ENCODE measurements at places on chromosomes 7 and 10. TPM values are rescaled to one million over a fixed set of nuclear protein-coding genes. Genes with fewer than 3 reads are reported as not detected.
A peak's percentile ranks its signal among the peaks of the same experiment; 100 is the strongest.

OPTN gene
- total RNA-seq, result 116 TPM

TMEM213 gene
- total RNA-seq, result not detected

- no peak for DNase-seq
These were observed 100.4 kb upstream of the SEMA3A start for GRCh38 chr7:84294847-84295455.

GRCh38 chr7:137402536-137403352, 59.2 kb upstream of the PTN start:
- DNase-seq, result no peak

DNA sequence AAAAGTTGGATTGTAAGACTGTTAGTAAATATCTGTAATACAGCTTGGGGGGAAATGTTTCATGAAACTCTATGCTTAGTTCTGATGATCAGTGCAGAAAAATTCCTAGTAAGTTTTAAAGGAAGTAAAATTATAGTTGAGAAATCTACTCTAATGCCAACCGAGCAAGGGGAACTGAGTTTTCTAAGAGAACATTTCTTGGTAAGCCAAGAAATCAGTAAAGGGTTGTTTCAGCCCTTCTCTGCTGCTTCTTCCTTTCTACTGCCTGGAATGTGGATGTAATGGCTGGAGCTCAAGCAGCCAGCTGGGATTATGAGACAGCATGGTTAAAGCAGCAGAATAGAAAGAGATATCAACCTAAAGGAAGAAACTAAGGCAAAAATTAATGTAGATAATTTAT, 15.9 kb upstream of the AKR1B1 start:
- DNase-seq, result no peak

DNA sequence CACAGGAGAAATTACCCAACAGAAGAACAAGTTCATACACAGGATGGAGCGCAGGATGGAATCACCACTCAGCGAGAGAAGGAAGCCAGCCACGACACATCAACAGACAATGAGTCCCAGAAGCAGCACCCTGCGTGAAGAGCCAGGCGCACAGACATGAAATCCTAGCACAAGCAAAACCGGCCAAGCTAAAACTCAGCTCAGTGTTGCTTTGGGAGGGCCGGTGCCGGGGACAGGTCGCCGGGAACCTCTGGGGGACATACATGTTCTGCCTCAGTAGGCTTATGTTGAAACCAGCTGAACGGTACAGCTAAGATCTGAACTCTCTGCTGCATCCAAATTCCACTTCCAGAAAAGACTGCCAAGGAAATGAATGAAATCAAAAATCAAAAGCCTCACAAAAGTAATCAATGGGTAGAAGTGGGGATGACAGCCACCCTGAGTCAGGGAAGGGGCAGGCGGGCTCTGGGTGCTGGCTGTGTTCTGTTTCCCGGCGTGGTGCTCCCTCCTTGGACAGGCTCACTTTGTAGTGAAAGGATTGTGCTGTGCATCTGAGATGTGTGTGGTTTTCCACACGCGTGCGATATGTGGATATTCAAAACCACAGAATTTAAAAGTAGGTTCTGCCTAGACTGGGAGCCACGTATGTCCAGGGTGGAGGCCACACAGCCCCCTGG, 114.7 kb downstream of the PDGFA start:
- peak; percentile 83 for DNase-seq

- DNase-seq, result no peak
These were observed 75.4 kb downstream of the JAZF1 start for GRCh38 chr7:28105234-28105633.

GRCh38 chr7:69609541-69610373, 11.5 kb downstream of the AUTS2 start:
- DNase-seq, result no peak

DNA sequence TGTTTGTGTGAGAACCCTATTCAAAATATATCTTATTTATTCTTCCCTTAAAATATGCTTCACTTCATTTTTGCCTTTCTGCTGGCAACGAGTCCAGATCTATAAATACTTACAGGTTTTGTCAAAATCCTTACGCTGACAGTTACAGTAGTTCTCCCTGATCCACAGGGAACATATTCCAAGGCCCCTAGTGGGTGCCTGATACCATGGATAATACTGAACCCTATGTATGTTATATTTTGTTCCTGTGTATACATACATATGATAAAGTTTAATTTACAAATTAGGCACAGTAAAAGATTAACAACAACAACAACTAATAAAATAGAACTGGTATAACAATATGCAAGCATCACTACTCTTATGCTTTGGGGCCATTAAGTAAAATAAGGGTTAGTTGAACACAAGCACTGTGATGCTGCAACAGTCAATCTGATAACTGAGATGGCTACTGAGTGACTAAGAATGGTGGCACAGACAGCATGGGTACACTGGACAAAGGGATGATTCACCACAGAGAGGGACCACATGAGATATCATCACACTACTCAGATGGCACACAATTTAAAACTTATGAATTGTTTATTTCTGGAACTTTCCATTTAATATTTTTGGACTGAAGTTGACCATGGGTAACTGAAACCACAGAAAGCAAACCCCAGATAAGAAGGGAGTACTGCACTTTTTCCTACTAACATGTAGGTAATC, 29.4 kb upstream of the PCGF5 start:
- DNase-seq, result no peak

All from mesenteric fat pad (tissue), 1 donor.